ENCODE measurements at places on chromosomes 12 and 14. TPM values are rescaled to one million over a fixed set of nuclear protein-coding genes. Genes with fewer than 3 reads are reported as not detected.

The CCND2 gene
- total RNA-seq = 50.0 TPM

The SLC25A47 gene
- not detected for total RNA-seq

The C12orf60 gene
- 1.2 TPM for total RNA-seq

The KIF5A gene
- 0.20 TPM for total RNA-seq

The INF2 gene
- total RNA-seq = 45.9 TPM

The FOXA1 gene
- total RNA-seq = not detected
